ENCODE measurements at places on chromosomes 16 and 17.

DNA sequence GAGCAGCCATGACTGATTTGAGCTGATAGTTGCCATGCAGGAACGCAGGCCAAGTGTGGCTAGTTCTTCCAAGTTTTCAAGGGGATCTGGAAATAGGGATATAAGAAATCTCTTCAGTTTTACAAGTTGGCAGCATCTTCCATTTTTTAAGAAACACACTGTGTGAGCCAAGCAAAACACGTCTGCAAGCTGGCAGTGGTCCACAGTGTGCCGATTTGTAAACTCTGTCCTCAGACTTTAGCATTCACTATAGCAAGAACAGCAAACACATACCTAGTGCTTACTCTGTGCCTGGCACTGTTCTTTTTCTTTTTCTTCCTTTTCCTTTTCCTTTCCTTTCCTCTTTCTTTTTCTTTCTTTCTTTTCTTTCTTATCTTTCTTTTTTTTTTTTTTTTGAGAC lies 2.9 kb downstream of the ORAI3 start:
- no peak for DNase-seq

- DNase-seq: no peak
These were observed 9.4 kb upstream of the FASN start for GRCh38 chr17:82107341-82107860.

GRCh38 chr17:20116683-20117309 lies 107.6 kb downstream of the SPECC1 start:
- peak; percentile 17 for DNase-seq

GRCh38 chr17:4901648-4902344 lies 1.1 kb downstream of the CHRNE start:
- DNase-seq: peak; percentile 28

DNA sequence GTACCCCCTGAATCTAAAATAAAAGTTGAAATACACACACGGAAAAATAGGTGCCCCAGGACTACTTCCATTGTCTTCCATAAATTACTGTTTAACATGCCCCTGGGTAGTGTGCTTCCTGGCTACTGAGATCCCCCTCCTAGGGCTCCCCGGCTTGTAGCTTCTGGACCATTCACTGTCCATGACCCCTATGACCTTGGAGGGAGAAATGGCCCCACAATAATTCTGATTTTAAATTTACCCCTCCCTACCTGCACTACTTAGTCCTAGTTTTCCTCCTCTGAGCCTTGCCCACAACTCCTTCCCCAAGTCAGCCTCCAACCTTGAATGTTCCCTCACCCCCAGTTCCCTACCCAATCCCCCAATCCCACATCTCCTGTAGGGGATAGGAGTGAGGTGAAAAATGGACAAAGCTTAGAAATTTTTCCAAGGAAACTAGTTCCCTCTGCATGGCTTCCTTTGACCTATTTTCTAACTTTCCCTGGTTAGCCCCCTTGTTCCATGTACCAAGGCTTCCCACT lies 9.5 kb upstream of the MSL1 start:
- no peak for DNase-seq

- DNase-seq: no peak
These were observed 12.4 kb downstream of the IRF8 start for GRCh38 chr16:85911251-85911930.

DNA sequence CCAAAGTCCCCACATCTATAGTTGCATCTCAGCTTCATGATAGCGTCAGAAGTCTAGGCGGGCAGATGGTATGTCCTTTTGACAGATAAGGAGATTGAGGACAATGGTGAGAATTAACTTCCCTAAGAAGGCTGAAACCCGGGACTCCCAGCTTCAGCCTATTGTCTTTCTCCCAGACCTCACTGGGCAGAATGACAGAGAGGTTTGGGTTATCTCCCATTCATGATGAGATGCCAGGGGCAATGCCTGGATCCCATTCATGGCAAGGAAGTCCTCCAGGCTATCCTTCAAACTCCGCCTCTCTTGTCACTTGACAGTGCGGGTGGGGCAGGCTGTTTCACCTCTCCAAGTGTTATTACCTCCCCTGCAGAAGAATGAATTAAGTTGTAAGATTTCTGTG lies 100.3 kb downstream of the IRX5 start:
- no peak for DNase-seq

Measured in HL-60 (cell line).